Activated naive CD8-positive, alpha-beta T cell treated with anti-CD3 and anti-CD28 coated beads, Interleukin-2, amount 50 U/mL, for 24 hours (primary cell): ENCODE measurements at places on chromosomes 3 and 15.

DNA sequence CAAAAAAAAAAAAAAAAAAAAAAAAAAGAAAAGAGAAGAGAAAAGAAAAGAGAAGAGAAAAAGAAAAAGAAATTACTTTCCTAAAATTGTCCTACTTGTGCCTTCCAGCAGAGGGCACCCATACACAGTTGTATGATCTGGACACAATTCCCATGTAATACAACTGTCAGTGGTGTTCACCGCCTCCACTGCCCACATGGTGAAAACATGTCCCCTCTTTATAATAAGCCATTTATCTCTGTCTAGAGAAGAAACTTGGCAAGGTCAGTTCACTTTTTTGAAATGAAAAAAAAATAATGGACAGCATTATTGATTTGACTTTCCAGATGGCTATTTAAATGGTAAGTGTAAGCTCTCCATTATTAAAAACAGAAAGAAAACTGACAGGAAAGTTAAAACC, 459.4 kb downstream of the GBE1 start:
- no peak overlapping the region for H3K4me3 ChIP-seq
- no peak overlapping the region for H3K27ac ChIP-seq
- H3K27me3 ChIP-seq = no peaks in the 10 kb centered on the region
- H3K36me3 ChIP-seq = no peaks in the 10 kb centered on the region
- peak; percentile 3 for DNase-seq

GRCh38 chr3:46316206-46316605, 37.7 kb upstream of the CCR2 start:
- H3K4me3 ChIP-seq = no peak overlapping the region
- H3K27ac ChIP-seq = no peak overlapping the region
- peaks cover 19% of the 10 kb centered on the region for H3K4me1 ChIP-seq
- DNase-seq = no peak
- no peaks in the 10 kb centered on the region for H3K36me3 ChIP-seq

DNA sequence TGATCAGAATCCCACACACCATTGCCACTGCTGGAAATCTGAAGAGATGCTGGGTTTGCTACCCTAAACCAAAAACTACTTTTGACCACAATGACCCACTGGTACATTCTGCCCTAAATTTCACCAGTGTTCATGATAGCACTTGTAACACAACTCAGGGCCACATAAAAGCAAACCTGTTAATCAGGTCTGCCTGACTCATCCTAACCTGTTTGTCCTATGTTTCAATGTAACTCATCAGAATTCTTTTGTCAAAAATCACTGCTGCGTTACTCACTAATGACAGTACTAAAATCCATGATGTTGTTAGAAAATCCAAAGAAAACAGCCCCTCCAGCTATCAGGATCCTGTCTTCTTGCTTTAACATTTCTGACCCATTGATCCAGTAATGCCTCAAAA, 55.6 kb upstream of the XCR1 start:
- peaks cover 12% of the 10 kb centered on the region for H3K27me3 ChIP-seq
- H3K4me1 ChIP-seq = peaks cover 5% of the 10 kb centered on the region
- H3K4me3 ChIP-seq = no peak overlapping the region
- no peak overlapping the region for H3K27ac ChIP-seq

DNA sequence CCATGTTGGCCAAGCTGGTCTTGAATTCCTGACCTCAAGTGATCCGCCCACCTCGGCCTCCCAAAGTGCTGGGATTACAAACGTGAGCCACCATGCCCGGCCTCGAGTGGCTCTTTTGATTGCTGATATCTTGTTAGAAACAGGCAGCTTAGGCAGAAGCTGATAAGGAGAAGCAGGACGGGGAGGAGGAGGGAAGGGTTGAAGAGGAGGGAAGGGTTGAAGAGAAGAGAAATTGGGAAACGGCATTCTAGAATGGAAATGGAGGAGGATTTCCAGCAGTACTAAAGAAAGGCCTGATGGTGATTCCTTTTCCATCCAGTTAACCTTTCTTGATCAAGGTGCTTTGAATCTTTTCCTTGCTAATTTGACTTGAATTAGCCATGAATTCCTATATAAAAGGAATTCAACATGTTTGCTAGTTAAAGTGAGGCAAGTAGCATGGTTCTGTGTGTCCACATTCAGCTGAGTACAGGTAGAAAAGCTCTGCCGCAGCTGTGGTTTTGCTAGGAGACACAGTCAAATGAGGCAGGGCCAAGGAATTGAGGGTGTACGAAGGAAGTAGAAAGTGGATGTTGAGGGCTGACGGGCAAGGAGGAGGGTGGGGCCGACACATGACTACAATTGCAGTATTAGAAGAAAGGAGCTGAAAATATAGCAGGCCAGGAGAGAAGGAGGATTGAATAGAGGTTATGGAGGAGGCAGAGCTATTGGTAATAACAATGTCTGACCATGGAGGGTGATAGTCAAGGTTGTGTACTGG, 27.2 kb upstream of the ATP1B3 start:
- peaks cover 4% of the 10 kb centered on the region for H3K27me3 ChIP-seq
- no peak overlapping the region for H3K27ac ChIP-seq
- DNase-seq = no peak
- no peaks in the 10 kb centered on the region for H3K4me1 ChIP-seq
- no peaks in the 10 kb centered on the region for H3K36me3 ChIP-seq

DNA sequence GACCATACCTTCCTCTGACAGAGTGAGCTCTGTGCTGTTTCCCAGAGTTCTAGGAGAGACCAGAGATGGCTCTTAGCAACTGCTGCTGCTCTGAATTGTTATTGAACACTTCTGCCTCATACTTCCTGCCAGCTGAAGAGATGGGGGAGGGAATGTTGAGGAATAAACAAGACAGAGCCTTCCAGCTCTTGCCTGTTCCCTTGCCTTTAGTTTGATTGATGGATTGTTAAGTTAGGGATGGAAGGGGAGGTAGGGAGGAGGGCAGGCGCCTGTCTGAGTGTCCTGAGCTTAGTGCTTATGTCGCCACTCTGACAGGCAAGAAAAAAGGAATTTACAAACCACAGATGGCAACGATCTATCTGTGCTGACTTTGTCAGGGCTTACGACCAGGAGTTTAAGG, 42.8 kb downstream of the ZNF609 start:
- peak overlapping the region; percentile 4 for H3K4me3 ChIP-seq
- no peak for DNase-seq
- H3K27ac ChIP-seq = peak overlapping the region; percentile 51
- H3K27me3 ChIP-seq = no peaks in the 10 kb centered on the region
- H3K4me1 ChIP-seq = peaks cover 82% of the 10 kb centered on the region
- peaks cover 25% of the 10 kb centered on the region for H3K36me3 ChIP-seq

GRCh38 chr15:64216730-64217428, 54.1 kb upstream of the PPIB start:
- H3K27me3 ChIP-seq = no peaks in the 10 kb centered on the region
- H3K4me3 ChIP-seq = no peak overlapping the region
- peaks cover 6% of the 10 kb centered on the region for H3K4me1 ChIP-seq
- H3K36me3 ChIP-seq = peaks cover 15% of the 10 kb centered on the region

DNA sequence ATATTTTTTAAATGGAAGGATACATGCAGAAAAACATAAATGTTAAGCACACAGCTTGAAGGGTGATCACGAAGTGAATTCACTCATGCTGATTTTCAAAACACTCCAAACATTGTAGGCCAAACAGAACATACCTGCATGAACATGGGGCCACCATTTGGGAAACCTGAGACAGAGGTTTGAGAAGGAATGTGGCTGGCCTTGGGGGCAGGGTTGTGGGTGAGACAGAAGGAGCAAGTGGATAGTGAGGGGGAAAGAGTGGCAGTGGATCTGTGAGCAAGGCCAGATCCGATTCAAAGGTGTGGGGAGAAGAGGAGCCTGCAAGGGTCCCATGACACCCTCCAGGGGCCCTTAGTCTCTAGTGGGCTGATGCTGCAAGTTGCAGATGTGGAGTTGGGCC, 94.9 kb downstream of the HMG20A start:
- no peak overlapping the region for H3K27ac ChIP-seq
- no peak overlapping the region for H3K4me3 ChIP-seq
- H3K36me3 ChIP-seq = no peaks in the 10 kb centered on the region

DNA sequence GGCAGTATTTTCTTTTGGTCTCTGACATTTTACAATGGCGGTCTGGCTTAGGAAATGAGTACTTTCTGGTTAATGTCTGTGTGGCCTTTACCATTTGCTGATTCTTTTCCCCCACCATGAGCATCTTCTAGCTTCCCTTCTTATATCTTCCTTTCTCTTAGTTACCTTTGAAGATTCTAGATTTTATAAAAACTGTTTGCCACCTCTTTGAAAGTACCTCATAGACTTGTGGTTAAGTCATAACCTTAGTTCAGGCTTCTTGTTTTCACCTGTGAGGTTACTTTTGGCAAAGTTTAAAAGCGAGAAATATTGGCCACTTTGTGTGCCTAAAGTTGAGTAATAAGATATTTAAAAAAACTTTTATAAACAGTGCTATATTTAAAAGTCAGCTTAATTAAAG, 147.4 kb downstream of the FMN1 start:
- no peak overlapping the region for H3K27ac ChIP-seq
- no peaks in the 10 kb centered on the region for H3K27me3 ChIP-seq
- peaks cover 7% of the 10 kb centered on the region for H3K36me3 ChIP-seq

GRCh38 chr3:127083778-127084397, 101.0 kb downstream of the PLXNA1 start:
- no peak overlapping the region for H3K27ac ChIP-seq
- no peaks in the 10 kb centered on the region for H3K36me3 ChIP-seq
- H3K4me1 ChIP-seq = no peaks in the 10 kb centered on the region
- H3K27me3 ChIP-seq = peaks cover 3% of the 10 kb centered on the region

DNA sequence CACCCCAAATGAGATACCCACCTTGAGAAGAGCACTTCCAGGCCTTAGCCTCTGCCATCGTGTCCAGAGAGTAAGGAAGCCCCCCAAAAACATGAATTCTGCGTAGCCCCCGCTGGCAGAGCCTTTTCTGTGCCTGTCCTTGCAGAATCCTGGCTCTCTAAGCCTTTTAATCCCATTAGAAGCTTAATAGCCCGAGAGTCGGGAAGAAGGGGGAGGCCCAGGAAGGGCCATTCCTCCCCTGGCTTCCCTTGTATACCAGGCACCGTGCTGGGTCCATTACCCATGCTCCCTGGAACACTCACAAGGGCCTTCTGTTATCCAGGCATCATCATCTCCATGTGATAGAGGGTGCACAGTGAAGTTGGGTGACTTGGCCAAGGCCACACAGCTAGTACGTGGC, 7.1 kb downstream of the SPTBN5 start:
- H3K4me3 ChIP-seq = no peak overlapping the region
- H3K27me3 ChIP-seq = peaks cover 4% of the 10 kb centered on the region
- no peaks in the 10 kb centered on the region for H3K36me3 ChIP-seq
- H3K4me1 ChIP-seq = peaks cover 7% of the 10 kb centered on the region

- DNase-seq = no peak
- peaks cover 4% of the 10 kb centered on the region for H3K36me3 ChIP-seq
- H3K4me1 ChIP-seq = peaks cover 85% of the 10 kb centered on the region
- H3K27me3 ChIP-seq = no peaks in the 10 kb centered on the region
- peak overlapping the region; percentile 15 for H3K27ac ChIP-seq
- H3K4me3 ChIP-seq = peak overlapping the region; percentile 15
Observed at GRCh38 chr3:71372911-71373637, 210.5 kb downstream of the FOXP1 start.

- no peak overlapping the region for H3K4me3 ChIP-seq
- H3K27ac ChIP-seq = no peak overlapping the region
- H3K4me1 ChIP-seq = no peaks in the 10 kb centered on the region
- H3K27me3 ChIP-seq = no peaks in the 10 kb centered on the region
- no peaks in the 10 kb centered on the region for H3K36me3 ChIP-seq
Observed at GRCh38 chr3:105505170-105505569, 138.5 kb downstream of the ALCAM start.

DNA sequence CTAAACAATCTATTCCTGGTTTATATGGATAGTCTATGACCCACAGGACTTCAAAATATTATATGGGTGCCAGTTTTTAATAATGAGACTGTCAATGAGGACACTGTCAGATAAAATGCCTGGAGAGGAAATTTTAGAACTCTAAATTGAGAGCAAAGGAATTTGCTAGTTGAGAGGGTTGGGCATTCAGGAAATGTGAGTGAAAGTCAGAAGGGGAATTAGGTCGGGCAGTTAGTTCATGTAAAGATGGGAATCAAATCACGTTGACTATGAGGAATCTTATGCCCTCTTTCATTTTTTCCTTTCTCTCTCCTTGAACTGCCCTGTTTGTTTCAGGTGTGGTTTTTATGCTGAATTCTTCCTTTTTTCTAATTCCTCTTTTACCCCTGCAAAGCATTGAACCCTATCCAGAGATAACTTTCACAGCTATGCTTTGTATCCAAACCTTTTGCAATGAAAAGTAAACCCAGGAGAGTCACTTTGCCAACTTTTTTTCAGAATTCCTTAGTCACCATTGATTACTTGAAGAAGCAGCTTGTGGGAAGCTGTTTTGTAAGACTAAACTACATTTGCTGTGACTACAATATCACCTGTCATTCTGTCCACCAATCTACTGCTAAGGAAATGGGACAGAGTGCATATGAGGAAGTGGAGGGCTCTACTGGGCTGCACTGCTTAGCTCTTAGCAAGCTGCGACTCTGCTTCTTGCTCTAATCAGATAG, 27.8 kb downstream of the CHP1 start:
- H3K4me3 ChIP-seq = no peak overlapping the region
- peaks cover 9% of the 10 kb centered on the region for H3K36me3 ChIP-seq
- no peaks in the 10 kb centered on the region for H3K27me3 ChIP-seq
- peaks cover 5% of the 10 kb centered on the region for H3K4me1 ChIP-seq
- no peak for DNase-seq

GRCh38 chr3:52446631-52447511, 2.0 kb upstream of the SEMA3G start:
- H3K4me1 ChIP-seq = peaks cover 5% of the 10 kb centered on the region
- H3K27me3 ChIP-seq = no peaks in the 10 kb centered on the region
- no peaks in the 10 kb centered on the region for H3K36me3 ChIP-seq
- H3K27ac ChIP-seq = no peak overlapping the region

GRCh38 chr3:37989821-37990480, 635 bp upstream of the VILL start:
- H3K27me3 ChIP-seq = no peaks in the 10 kb centered on the region
- peaks cover under 1% of the 10 kb centered on the region for H3K36me3 ChIP-seq
- no peak overlapping the region for H3K4me3 ChIP-seq
- DNase-seq = no peak

DNA sequence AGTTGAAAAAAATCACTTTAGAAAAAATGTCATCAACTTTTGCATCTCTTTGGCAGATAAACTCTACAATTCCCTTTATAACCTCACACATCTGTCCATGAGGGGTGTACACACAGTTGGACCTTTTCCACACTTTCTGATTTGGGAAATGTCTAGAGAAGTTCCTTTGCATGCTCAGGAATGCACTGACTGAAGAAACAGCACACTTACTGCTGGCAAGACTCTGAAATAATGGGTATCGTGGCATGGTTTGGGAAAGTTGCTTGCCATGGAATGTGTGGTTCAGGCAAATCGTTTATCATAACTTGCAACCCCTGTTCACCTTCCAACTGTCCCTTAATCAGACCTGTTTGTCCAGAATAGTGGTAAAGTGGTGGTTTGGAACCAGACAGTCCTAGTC, 135.3 kb upstream of the TGFBR2 start:
- H3K4me3 ChIP-seq = no peak overlapping the region
- no peaks in the 10 kb centered on the region for H3K27me3 ChIP-seq
- no peak overlapping the region for H3K27ac ChIP-seq
- no peaks in the 10 kb centered on the region for H3K36me3 ChIP-seq
- peaks cover 38% of the 10 kb centered on the region for H3K4me1 ChIP-seq

DNA sequence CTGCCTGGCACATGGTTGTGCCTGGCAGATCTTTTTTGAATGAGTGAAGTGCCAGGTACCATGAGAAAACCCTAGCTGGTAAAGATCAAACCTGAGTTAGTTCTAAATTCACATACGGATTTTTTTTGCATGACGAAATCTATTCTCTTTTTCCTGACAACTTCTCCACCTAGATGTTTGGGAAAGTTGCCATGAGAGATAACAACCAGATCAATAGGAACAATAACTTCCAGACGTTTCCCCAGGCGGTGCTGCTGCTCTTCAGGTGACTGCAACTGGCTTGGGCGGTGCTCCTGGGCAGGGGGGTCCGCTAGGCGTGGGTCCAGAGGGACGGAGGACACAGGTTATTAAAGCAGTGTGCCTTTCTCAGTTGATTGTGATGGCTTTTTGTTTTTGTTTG, 71.8 kb downstream of the CHDH start:
- H3K36me3 ChIP-seq = no peaks in the 10 kb centered on the region
- peaks cover 2% of the 10 kb centered on the region for H3K4me1 ChIP-seq
- H3K27me3 ChIP-seq = no peaks in the 10 kb centered on the region
- H3K4me3 ChIP-seq = no peak overlapping the region
- H3K27ac ChIP-seq = no peak overlapping the region
